Cardiac muscle cell (in vitro differentiated cells and primary cell): ENCODE measurements at places on chromosomes 1 and 21. TPM values are rescaled to one million over a fixed set of nuclear protein-coding genes. Genes with fewer than 3 reads are reported as not detected.

Gene DNALI1
- total RNA-seq, result 28.7 and 43.2 TPM in 2 replicates

Gene BTG3
- total RNA-seq, result 43.6 and 60.8 TPM in 2 replicates

Gene S100A7
- total RNA-seq, result not detected in 2 replicates

Gene TTC39A
- total RNA-seq, result 13.5 and 15.6 TPM in 2 replicates

Gene CCDC181
- 3.6 and 5.9 TPM in 2 replicates for total RNA-seq

Gene PRKAA2
- total RNA-seq, result 7.1 and 15.0 TPM in 2 replicates

Gene SRSF10
- 107 and 134 TPM in 2 replicates for total RNA-seq

Gene MFAP2
- total RNA-seq, result 51.9 and 79.7 TPM in 2 replicates

Gene CD1B
- not detected in 2 replicates for total RNA-seq

Gene LMX1A
- not detected in 2 replicates for total RNA-seq

Gene WLS
- total RNA-seq, result 67.7 and 114 TPM in 2 replicates

Gene SLC1A7
- not detected in 2 replicates for total RNA-seq

Gene CACNA1S
- 0.30 and 0.35 TPM in 2 replicates for total RNA-seq

Gene IVL
- not detected in 2 replicates for total RNA-seq

Gene RHD
- 0.74 TPM in 1 of 2 replicates, not detected in the other for total RNA-seq
